ENCODE measurements at places on chromosomes 6 and 20. TPM values are rescaled to one million over a fixed set of nuclear protein-coding genes. Genes with fewer than 3 reads are reported as not detected.

SLC26A8 gene
- 0.23 TPM for polyA plus RNA-seq

ATP9A gene
- polyA plus RNA-seq = 57.4 TPM

GCLC gene
- 20.5 TPM for polyA plus RNA-seq

ANGPT4 gene
- polyA plus RNA-seq = 0.40 TPM

CTCFL gene
- 2.4 TPM for polyA plus RNA-seq

C6orf47 gene
- 17.3 TPM for polyA plus RNA-seq
